ENCODE measurements at places on chromosomes 6 and 20.
A peak's percentile ranks its signal among the peaks of the same experiment; 100 is the strongest.

DNA sequence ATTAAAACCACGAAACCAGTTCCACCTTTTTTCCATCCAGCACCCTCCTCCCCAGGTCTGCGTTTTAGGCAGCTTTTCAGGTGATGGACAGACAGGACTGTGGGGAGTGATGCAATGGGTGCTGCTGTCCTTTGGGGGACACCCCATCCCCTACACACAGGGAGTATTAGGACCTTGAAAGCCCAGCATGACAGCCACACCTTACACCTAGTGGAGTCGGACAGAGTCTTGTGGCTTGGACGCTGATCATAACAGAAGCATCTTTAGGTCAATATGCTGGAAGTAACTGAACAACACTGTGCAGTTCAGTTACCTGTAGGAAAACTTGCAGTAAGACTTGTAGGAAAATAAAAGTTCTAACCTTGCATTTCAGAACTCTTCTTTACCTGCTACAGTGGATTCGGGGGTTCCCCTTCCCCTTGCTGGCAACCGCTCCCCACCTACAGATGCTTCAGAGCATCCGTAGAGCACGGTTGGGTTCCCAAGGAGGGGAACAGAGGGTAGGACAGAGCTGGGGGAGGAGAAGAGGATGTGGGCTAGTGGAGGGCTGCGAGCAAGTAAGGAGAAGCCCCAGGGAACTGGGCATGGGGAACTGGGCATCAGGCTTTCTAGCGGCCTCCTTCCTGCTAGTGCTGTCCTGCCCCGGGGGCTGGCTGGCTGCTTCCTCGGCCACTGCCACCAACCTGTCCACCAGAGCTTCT, 31.7 kb downstream of the PLEKHG1 start:
- no peak for DNase-seq

- DNase-seq, result no peak
These were observed 71.1 kb downstream of the FIG4 start for GRCh38 chr6:109762166-109762565.

DNA sequence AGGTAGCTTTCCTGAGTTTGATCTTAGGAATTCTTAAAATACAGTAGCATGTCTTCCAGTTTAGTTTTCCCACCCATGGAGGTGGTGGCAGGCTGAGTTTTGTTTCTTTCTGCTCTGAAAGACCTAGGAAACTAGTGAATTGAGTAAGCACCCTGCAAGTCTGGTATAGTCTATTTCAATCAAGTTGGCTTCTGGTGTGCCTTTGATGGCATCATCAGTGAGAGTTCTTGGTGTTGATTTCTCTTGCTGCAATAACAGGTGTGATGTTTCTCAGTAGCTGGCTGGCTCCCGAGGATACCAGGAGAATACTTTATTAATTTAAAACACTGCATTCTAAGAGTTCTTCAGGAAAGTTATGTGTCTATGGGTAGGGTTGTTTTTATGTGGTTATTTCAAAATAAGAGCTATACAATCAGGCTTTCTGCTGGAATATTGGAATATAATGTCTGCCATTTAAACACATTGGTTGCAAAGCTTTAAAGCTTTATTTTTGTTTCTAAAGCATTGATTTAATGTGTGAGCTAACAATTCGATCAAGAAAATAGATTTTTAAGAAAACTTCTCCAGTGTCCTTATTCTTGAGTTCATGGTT, 19.0 kb downstream of the VAPB start:
- DNase-seq, result no peak

DNA sequence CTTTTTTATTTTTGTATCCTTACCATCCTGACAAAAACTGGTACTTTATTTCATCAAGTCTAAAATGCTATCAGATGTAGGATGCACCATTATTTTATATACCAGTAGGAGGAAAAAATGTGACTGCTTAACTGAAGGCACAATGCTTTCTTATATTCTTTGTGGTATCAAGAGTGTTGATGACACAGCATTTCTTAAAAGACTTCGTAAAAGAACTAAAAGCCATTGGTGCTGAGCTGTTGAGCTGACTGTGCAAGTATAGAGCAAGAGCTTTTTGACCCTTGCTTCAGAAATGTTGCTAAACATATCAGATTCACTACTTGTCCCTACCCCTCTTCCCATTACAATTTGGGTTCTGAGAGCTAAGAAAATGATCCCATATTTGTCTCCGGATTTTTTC, 17.5 kb downstream of the SF3B5 start:
- DNase-seq, result peak; percentile 64

- no peak for DNase-seq
These were observed 86.5 kb downstream of the EYA2 start for GRCh38 chr20:46981184-46981583.

- DNase-seq, result no peak
These were observed 29.0 kb upstream of the PTCHD4 start for GRCh38 chr6:48139818-48140614.

DNA sequence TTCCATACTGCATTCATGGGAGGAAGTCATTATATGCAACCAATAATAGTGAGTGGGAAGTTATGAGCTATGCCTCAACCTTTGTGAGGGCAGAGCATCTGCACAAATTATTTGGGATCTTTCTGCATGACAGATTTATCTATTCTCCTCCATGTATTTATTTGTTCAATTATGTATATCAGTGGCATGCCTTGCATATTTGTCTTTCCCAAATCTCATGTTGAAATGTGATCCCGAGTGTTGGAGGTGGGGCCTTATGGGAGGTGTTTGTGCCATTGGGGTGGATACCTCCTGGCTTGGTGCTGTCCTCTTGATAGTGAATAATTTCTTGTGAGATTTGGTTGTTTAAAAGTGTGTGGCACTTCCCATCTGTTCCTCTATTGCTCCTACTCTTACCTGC, 1246.0 kb upstream of the CITED2 start:
- DNase-seq, result no peak

DNA sequence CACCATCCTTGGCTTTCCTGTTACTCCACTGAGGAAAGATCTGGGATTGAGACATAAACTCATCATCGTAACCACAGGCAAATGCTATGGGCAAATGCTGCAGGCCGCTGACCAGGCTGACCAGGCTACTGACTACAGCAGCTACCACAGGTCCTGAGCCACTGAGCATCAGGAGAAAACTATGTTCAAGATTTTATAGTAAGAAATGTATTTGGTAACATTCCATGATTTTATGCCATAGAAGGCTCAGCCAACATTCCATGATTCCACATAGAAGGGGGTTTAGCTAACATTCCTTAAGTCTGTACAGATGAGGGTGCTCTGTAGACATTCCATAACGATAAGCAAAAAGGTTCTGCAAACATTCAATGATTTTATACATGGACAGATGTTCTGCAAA, 16.1 kb upstream of the B4GALT5 start:
- DNase-seq, result no peak

DNA sequence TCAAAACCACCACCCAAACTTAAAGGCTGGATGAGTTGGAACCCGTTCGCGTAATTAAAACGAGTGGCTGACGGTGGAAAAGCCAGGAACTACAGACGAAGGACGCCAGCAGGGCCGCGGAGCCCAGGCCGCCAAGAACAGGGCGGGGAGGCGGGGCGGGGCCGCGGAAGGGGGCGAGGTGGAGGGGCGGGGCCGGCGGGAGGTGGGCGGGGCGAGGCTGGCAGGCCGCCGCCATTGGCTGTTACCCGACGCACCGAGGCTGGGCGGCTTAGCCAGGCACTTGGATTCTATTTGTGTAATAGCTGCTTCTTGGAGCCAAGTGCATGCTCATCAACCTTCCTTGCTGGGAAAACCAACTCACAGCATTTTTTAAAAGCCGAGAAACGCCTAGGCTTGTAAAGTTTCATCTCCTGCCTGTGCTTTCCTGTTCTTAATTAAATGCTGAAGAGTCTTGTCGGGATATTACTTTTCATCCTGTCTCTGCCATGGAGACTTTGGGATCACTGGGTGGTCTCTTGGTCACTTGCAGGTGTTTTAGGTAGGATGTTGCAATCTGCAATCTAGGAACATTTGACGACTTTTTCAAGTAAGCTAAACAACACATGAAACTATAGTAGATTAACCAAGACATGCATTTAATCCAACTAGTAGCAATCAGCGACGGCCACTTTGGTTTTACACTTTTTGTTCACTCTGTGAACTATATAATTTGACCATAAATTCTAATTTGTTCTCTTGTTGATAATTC, 245.0 kb downstream of the ARID1B start:
- DNase-seq, result peak; percentile 92

DNA sequence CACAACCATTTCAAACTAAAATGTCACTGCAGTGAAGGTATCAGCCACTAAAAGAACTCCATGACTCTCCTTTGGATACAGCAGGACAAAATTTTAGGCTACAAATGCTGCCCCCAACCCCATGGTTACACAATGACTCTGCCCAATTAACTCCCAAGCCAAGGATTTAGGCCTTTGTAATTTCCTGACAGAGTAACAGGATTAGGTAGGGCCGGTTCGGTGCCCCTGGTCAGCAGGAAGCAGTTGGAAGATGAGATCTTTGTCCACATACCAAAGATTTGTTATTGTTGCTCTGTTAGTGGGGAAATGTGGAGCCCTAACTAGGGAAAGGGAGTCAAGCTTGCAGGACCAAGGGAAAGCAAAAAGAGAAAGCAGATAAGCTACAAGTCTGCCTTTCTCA, 26.7 kb upstream of the RIPK1 start:
- DNase-seq, result no peak

Measured in hematopoietic multipotent progenitor cell treated with erythropoietin and hydrocortisone succinate and interleukin-3 and kit ligand, for 6 days (in vitro differentiated cells).